ENCODE measurements at places on chromosomes 2 and 18.

- peak; percentile 84 for DNase-seq
These were observed at the start of gene LRATD1 for GRCh38 chr2:14632133-14632936. LRATD1 (plus strand) TSS chr2:14632717; CDS start chr2:14633980, 1,263 bp downstream.

GRCh38 chr2:60223859-60224258, 329.6 kb downstream of the BCL11A start:
- no peak for DNase-seq

DNA sequence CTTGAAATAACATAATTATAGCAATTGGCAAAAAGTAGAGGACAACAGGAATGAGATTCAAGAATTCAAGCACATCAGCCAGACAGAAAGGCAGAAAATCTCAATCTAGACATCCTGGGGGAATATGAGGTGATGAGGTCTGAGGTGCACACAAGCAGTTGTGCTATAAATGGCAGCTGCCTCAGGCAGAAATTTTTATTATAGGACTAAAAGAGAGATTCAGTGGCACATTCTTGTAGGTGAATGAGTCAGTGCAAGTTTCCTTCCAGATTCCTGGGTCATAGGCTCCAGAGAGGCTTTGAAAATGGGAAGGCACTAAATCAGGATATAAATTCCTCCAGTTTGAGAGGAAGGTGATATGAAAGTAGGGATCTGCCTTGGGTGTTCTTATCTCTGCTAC, 127.2 kb upstream of the THSD7B start:
- DNase-seq, result no peak

GRCh38 chr2:109067631-109068125, 61.3 kb upstream of the SH3RF3 start:
- no peak for DNase-seq

DNA sequence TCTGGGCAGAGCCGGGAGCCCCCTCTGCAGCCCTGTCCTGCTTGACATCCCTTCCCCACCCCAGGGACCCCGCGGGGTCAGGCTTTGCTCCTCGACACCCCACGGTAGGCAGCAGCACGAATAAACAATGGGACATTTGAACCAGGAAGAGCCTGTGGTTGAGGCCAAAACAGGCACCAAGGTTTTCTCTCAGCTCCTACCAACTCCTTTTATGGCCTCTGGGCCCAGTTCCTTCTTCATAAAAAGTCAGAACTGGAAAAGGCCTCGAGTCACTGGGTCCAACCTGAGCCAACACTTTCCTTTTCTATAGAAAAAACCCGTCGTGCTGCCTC, 20.6 kb downstream of the TEX44 start:
- no peak for DNase-seq
